ENCODE measurements at places on chromosomes 7 and 10.

- DNase-seq: no peak
These were observed 53.0 kb downstream of the JCAD start for GRCh38 chr10:30006410-30006809.

DNA sequence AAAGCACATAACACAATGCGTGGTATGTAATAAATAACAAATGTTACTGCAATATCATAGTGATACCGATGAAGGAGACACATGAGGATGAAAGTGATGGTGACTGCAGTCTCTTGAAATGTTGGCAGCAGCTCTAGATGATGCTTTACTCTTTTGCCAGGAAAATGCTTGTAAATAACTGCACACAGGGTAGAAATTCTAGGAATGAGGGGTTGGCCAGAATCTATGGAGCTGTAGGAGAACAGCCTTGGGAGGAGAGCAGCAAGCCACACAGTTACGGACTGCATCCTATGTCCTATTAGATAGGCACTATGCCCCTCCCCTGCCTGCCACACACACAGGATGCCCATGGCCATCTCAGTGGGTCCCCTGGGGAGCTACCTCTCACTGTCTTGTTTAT lies 97.6 kb upstream of the GSDME start:
- no peak for DNase-seq

- no peak for DNase-seq
These were observed 218.5 kb upstream of the KLF6 start for GRCh38 chr10:4003348-4003973.

DNA sequence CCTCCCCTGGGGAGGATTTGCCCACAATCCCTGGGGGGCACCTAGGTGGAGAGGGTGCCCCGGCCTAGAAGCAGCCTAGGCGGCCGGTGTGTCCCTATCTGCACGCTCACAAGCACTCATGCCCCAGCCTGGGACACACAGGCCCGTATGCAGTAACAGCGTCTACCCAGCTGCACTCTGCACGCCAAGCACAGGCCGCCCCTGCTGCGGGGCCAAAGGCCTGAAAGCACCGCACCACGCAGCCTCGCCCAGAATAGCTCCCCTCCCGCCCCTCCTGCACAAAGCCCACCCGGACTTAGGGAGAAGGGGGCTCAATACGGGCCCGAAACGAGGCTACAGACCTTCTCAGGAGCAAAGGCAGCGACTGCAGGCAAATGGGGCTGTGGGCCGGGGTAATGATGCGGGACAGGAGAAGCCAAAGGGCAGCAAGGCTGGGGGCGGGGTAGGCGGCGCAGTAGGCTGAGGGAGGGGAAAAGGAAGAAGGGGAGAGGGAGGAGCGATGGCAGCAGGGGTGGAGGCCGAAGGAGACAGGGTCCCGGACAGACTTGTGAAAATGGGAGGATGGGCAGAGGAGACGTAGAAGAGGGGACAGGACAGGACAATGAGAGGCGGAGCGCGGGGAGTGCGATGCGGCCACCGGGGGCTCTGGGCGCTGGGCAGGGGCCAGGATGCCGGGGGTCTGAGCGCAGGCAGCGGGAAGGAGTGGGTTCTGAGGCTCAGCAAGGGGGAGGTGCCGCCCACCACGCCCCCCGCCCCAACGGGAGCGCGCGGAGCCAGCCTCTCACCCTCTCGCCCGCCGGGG lies 544 bp downstream of the GPRIN2 start:
- no peak for DNase-seq

GRCh38 chr10:113035732-113036312 lies 85.8 kb downstream of the TCF7L2 start:
- DNase-seq: no peak

DNA sequence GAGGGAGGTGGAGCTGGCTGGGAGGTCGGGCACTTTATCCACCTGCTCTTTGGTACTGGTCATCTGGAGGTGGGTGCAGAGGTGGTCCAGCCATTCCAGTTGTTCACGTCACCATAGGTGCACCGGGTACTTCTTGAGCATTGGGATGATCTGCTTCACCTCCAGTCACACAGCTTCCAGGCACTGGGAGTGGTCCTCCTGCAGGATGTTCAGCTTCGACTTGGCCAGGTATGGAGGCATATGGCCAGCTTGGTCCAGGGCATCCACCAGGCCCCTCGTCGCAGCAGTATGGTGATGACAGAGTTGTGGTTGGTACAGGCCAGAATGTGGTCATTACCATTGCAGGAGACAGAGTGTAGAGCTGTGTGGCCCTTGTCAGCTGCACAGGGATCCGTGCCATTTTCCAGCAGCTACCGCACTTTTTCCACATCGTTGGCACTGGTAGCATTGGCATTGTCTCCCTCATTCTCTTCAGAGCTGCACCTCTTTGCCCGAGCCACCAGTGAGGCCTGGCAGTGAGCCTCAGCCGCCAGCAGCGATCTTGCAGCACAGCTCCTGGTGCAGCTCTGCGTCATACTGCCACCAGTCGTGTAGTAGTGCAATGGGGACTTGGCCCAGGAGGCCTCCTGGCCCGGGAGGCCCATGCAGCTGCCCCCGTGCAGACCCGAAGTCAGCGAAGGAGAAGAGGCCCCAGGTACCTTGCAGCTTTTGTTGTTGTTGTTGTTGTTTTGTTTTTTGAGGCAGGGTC lies 150.9 kb downstream of the ZNF22 start:
- DNase-seq: no peak

DNA sequence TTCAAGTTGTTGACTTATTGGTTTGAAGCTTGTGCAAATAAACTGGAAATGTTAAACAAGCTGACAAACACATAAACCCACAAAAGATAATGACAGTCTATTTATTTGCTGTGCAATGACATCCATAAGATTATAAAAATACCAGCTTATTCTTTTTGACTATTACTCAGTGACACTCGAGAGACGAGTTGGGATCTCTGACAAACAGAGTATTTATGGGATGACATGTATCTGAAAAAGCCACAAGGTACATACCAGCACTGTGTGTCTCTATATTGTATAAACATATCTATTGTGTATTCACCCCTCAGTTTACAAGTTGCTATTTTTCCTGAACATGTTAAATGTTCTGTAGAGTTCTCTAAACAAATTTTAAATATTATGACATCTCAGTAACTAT lies 88.9 kb downstream of the CHRM2 start:
- no peak for DNase-seq

- no peak for DNase-seq
These were observed 79.8 kb downstream of the CHN2 start for GRCh38 chr7:29274146-29275017.

DNA sequence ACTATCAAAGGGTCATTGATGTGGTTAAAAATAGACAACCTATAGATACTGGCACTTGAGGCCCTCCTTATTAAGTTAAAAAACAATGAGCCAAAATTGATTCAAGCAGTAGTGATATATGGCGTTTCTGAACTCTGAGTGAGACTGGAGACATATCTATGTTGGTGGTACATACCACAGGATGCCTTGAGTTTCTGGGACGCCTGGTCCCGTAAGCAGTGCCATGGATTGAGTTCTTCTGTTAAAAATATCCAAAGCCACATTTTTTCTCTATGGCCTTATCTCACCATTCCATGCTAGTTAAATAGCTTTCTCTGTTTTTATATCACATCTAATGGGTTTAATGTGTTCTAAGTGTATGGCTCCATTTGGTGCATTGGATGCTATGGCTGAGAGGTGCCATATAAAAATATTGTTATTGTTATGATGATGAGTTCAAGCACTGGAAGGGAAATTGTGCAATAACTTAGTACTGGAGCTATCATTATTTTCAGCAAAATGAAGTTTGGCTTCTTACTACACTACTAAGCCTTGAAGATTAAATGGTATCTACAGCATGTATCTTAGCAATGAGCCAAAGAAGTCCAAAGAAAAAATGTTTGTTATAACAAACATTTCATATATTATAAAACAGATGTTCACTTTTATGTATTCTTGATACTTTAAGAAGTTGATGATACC lies 713.9 kb downstream of the SUGCT start:
- DNase-seq: no peak

DNA sequence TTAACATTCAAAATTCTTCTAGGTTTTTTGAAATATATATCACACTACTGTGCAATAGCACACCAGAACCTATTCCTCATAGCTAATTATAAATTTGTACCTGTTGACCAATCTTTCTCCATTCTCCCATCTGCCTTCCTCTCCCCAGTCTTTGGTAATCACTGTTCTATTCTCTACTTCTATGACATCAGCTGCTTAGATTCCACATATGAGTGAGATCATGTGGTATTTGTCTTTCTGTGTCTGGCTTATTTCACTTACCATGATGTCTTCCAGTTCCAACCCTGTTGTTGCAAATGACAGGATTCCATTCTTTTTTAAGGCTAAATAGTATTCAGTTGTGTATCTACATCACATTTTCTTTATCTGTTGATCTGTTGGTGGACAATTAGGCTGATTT lies 54.4 kb upstream of the CCDC6 start:
- no peak for DNase-seq

GRCh38 chr10:53033396-53033795 lies 260.8 kb upstream of the MBL2 start:
- DNase-seq: no peak

GRCh38 chr7:5213286-5213645 lies 23.2 kb downstream of the WIPI2 start:
- DNase-seq: no peak

GRCh38 chr10:71952745-71953144 lies 11.4 kb upstream of the CHST3 start:
- DNase-seq: no peak

DNA sequence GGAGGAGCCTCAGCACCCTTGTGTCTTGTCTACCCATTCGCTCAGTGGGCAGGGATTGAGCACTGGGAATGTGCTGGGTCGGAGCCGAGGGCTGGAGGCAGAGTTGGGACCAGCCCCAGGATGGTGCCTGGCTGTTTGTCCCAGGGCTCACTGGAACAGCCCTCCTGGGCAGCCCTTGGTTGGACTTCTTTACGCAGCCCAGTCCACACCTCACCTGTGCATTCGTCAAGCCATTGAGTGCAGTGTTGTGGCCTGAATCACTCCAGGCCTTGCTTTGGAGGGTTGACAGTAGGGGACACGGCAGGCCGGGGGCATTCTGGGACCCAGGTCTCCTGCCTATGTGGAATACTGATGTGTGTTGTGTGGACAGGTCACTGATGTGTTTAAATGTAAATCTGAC lies 229.6 kb downstream of the MGMT start:
- no peak for DNase-seq

DNA sequence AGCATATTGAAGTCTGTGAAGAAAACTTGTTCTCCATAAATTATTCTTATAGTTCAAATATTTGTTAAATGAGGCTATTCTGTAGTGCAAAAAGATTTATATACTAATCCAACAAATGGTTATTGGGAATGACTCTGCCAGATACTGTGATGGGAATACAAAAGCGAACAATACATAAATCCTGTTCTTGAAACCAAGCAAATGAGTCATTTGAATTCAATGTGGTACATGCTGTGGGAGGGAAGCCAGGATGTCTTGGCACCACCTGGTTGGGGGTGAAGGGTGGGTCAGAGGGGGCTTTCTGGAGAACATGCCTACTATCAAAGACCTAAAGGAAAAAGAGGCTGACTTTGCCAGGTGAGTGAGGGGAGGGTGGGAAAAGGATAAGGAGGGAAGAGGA lies 594.2 kb downstream of the CALN1 start:
- DNase-seq: no peak

DNA sequence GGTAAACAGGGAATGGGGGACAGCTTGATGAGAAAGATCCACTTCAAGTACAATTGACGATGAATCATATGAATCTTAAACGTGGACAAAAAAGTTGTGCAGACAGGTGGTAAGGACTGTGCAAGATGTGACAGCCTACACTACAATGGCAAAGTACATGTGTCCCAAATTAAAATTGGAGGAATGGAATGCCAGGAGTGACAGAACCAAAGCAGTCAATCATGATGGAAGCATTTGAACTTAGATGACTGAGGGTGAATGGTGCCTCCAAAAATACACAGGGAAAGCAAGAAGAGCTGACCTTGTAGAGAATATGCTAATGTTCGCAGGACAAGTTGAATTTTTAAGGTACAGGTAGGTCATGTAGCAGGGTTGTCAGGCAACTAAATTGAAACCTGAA lies 150.3 kb upstream of the WNT16 start:
- DNase-seq: no peak

DNA sequence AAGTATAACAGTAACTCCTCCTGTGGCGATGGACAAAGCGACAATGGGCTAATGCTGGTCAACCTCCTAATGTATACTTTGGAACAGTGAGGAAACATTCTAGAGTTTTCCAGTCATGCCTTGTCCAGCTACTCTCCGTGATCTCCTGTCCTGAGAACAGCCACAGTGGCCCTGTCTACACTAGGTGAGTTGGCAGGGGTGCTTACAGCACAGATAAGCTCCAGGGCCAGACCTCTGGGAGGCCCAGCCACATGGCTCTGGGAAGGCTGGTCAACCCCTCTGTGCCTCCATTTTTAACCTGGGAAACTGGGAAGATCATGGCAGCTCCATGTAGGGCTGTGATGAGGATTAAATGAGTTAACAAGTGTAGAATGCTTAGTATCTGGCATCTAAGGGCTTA lies 57.0 kb downstream of the CLEC2L start:
- no peak for DNase-seq

DNA sequence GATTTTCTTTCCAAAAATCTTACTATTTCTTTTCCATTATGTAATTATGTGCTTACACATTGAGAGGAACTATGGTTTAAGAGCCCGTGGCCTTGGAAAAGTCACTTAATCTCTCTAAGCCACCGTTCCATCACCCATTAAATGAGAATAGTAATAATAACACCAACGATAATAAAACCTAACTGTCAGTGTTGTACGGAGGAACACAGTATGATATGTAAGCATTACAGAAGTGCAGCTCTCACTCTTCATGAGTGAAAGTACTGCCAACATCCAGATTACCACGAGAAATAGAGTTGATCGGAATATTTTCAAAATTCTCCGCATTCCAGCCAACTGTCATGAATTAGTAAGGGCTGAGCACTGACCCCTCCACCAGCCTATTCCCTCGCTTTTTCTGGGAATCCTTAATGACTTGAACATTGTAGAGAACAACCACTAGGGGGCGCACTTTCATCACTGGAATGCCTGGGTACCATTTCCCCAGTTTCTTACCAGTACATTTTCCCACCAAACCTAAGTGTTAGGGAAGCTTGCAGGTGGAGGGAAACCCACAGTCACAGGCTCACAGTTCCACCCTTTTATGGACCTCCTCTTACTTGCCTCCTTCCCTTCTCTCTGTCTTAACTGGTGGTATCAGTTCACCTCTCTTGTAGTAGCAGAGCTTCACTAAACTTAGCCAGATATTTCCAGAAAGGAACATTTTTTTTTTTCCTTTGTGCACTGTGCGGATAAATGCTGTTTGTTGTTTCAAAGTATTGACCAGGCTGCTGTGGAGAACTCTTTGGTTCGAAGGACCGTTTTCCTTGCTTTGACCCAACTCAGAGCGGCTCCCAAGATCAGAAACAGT lies 27.8 kb downstream of the NKX2-3 start:
- DNase-seq: peak; percentile 34

Measured in T-helper 9 cell (primary cell).